Stimulated activated effector memory CD8-positive, alpha-beta T cell treated with anti-CD3 and anti-CD28 coated beads, Interleukin-12 subunit alpha, Interleukin-12 subunit beta, amount 100 ng/mL, for 72 hours (primary cell): ENCODE measurements at places on chromosomes 16 and 17.

DNA sequence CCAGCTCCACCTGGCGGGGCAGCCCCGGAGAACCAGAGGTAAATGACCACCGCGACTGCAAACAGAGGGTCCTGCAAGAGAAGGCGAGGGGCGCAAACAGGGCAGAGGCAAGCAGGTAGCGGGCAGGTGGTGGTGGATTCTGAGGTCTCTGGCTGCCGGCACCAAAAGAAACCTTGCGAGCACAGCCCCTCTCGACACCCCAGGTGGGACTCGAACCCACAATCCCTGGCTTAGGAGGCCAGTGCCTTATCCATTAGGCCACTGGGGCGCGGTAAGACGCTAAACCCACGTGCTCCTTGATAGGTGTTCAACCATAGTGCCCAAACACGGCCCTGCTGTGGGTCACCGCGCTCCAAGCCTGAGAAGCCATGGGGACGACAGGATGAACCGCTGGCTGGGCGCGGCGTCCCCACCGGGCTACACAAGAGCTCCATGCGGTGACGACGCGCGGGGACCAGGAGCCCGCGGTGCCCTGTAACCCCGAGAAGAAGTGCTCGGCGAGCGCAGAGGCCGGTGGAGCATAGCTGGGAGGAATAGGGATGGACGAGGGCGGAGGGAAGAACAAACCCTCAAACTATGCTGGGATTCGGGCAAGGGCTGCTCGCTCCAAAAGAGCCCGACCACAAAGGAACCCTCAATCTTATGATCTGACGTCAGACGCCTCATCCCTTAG lies 12.4 kb downstream of the ATP5PD start:
- peak; percentile 98 for DNase-seq

GRCh38 chr16:49658531-49658930 lies 197.4 kb downstream of the ZNF423 start:
- DNase-seq = no peak

GRCh38 chr16:88854306-88855111 lies 2.2 kb downstream of the GALNS start:
- DNase-seq = peak; percentile 60

DNA sequence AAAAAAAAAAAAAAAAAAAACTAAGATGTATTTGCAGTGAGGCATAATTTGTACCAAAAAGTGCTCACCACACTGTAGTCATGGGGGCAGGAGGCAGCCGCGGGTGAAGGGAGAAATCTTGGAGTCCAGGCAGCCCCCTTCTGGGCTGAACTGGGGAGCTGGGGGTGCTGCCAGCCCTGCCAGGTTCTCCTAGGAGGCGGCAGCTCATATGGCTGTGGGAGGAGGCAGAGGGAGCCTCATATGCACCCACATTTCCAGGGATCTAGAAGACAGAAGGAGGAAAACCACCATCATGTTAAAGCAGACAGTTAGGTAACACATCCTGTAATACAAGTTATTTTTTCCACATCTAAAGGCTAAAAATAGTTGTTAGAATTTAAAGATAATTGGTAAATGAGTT lies 16.3 kb downstream of the MAPT start:
- no peak for DNase-seq

GRCh38 chr16:23998771-23999170 lies 163.0 kb downstream of the PRKCB start:
- DNase-seq = no peak

DNA sequence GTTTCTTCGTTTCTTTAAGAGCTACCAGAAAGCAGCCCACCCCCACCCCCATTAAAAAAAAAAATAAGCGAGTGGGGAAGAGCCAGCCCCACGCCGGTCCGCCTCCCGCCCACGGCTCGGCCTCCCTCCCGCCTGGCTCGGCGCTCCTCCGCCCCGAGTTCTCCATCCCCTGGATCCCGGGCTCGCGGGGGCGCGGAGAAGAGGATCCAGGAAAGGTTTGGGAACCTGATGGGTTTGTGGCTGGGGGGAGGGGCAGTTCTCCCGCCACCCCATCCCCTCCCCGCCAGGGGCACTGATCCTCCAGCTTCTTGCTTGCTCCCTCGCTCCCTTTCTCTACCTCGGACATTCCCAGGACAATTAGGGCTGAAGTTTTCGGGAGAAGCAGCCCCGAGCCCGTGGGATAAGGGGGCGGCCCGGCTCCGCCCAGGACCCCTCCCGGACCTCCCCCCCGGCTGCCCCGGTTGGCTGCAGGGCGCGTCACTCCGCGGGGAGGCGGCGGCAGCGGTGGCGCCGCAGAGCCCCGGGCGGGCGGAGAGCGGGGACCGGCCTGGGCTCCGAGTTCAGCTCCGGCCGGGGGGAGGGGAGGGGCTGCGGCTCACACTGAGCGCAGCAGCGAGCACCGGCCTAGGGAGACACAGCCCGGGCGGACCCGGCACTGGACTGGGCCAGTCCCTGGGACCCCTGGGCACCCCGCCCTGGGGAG lies 1.0 kb upstream of the SALL1 start:
- no peak for DNase-seq

- DNase-seq = no peak
Measured at GRCh38 chr17:28928061-28928460, 23.3 kb downstream of the PHF12 start.

GRCh38 chr17:81396278-81396721 lies 1.0 kb downstream of the BAHCC1 start:
- no peak for DNase-seq
